Karpas-422 (cell line): ENCODE measurements at places on chromosomes 12 and 14. TPM values are rescaled to one million over a fixed set of nuclear protein-coding genes. Genes with fewer than 3 reads are reported as not detected.

DNA sequence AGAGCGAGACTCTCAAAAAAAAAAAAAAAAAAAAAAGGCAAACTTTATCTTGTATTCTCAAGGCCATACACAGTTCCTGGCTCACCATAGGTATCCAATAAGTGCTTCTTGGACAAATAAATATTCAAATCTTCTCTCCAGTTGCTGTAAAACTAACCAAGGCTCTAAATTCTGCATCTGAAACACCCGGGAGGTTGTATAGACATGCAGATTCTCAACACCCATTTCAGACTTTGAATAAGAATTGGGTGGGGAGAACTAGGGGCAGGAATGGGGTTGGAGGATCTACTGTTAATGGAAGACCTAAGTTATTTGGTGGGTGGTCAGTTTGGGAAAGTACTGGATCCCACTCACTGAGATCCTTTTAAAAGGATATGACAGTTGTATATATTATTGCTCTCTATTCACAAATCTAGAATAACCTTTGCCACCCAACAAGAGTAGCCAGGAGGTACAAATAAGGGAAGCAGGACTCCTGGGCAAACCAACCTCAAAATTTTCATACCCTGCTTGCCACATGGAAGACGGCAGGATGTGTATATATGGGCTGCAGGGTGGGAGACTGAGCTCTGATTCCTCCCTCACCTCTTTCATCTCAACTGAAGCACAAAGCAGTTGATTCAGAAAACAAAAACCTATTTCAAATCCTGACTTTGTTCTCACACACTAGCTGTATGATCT lies 879 bp downstream of the GDF3 start:
- DNase-seq: no peak

DNA sequence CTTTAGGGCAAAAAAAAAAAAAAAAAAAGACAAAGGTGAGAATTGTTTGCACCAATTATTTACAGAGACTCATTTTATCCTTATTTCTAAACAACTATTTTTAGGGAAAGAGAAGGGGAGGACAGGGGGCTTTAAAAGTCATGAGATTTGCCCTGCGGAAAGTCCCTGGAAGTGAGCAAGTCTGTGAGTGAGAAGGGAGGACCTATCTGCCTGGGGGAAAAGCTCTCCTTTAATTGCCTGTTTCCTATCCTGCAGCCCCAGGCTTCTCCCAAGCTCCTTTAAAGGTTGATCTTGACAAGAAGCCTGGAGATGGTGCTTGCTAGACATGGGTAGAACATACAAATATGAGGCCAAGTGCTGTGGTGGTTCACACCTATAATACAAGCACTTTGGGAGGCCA lies 8.3 kb upstream of the CHST11 start:
- no peak for DNase-seq

DNA sequence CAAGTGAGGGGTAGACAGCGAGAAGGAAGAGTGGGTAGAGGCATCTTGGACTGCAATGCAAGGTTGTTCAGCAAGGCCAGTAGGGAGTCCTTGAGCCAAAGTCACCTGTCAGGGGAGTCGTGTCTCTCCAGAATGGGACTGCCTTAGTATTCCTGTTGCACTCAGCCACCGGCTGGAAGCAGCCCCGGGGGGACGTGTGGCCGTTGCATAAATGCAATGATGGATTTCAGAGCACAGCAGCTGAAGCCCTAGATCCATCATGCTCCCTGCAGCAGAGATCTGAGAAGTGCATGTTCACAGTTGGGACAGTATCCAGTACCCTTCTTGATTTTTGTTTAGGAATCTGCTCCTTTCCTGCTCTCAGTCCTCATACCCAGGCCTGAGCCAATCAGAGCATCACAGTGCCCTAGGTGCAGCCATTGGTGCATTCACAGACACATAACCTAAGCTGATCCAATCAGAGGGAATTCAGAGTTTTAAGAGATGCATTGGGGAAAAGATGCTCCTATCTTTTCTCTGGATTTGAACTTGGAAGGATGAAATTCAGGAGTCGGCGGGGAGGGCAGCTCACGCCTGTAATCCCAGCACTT lies 62.9 kb downstream of the HSPB8 start:
- no peak for DNase-seq

DNA sequence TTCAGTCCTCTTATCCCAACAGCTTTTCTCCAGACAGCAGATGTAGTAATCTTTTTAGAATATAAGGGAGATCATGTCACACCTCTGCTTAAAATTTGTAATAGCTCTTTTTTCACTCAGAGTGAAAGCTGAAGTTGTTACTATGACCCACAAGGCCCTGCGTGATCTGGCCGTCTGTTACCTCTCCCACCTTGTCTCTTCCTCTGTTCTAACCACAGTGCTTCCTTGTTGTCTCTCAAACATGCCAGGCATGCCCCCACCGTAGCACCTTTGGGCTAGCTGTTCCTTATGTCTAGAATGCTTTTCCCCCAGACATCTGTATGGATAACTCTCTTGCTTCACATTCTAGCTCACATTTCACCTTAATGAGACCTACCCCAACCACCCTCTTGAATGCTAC lies 6.5 kb downstream of the NECAP1 start:
- no peak for DNase-seq

GRCh38 chr12:119005913-119006312 lies 24.6 kb downstream of the SRRM4 start:
- no peak for DNase-seq

- DNase-seq: no peak
These were observed 178.6 kb downstream of the EFCAB11 start for GRCh38 chr14:89775946-89776345.

GRCh38 chr12:26499979-26500640 lies 304.7 kb downstream of the SSPN start:
- DNase-seq: no peak

- DNase-seq: no peak
These were observed 34.9 kb downstream of the LIMA1 start for GRCh38 chr12:50248411-50248810.

DNA sequence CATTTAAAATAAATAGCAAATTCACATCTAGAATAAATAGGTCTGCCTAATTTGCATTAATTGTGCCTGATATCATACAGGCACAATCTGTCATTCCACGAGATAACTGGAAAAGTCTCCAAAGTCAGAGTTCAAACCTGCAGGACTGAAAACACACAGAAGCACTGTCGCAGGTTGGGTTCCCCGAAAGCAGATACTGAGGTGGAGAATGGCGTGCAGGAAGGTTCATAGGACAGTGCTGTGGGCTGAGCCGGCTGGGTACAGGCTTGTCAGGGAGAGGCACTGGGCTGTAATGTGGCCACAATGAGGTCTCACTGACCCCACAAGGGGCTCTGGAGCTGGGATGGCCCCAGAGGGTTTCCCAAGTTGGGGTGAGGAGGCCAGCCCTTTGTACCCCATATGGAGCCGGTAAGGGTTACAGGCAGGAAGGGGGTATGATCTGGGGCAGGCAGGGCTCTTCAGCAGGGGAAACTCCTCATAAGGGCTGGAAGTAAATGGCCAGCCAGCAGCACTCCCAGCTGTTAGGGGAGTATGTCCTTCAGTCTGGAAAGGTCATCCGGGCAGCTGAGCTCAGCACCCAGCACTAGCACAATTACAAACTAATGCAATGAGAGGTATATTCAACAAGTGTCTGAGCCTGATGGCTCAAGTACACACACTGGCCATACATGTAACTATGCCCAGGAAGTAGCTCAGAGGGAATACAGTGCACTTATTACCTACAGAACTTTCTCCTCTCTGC lies 68.5 kb downstream of the NT5DC3 start:
- no peak for DNase-seq

GRCh38 chr12:49304161-49304560 lies 9.2 kb downstream of the PRPH start:
- DNase-seq: no peak

- no peak for DNase-seq
These were observed 80.7 kb downstream of the RAD51B start for GRCh38 chr14:67900231-67900630.

GRCh38 chr12:6386038-6386437 lies 2.1 kb downstream of the LTBR start:
- DNase-seq: no peak

DNA sequence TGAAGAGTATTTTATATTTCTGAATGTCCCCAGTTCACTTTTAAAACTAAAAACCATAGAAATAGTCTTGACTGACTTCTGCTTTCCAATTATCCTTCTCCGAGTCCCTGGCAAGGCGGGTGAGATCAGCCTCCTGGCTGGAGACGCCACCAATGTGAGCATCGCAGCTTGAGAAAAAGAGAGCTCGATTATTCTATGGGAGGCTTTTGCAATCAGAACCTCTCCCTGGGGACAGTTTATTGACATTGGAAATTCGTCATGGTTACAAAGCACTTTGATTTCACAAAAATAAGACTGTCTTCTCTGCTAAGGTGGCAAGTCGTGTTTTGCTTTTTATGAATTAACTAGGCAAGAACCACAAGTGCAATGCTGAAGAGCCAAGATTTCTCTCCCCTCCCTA lies 23.6 kb upstream of the GPHB5 start:
- no peak for DNase-seq

DNA sequence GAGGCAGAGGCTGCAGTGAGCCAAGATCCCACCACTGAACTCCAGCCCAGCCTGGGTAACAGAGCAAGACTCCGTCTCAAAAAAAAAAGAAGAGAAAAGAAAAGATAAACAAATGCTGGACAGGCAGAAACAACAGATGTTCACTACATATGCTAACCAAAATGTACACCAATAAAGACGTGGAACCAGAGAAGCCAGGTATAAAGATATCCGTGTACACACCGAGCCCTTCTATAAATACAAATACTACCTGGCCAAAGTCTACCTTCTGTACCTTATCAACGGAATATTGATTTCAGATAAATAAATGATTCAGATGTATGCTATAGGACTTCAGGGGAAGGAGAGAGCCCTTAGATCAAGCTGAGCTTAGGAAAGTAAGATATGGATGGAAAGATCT lies 10.8 kb upstream of the KRT8 start:
- DNase-seq: no peak

GRCh38 chr14:66643344-66643743 lies 135.4 kb downstream of the GPHN start:
- DNase-seq: no peak

DNA sequence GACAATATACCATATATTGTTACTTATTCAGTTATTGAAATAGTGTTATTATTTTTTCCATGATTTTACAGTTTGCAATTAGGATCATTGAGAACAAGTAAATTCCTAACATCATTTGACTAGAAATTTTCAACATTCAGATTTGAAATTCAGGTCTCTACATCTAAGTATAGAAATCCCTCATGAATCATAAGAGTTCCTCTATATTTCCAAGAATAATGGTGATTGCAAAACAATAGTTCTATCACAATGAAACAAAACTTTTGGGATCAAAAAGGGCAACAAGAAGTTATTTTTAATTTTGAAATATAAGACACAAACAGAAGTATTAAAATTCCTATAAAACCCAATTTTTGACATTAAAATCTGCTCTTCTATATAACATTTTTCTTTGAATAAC lies 10.8 kb downstream of the CLEC1A start:
- no peak for DNase-seq

DNA sequence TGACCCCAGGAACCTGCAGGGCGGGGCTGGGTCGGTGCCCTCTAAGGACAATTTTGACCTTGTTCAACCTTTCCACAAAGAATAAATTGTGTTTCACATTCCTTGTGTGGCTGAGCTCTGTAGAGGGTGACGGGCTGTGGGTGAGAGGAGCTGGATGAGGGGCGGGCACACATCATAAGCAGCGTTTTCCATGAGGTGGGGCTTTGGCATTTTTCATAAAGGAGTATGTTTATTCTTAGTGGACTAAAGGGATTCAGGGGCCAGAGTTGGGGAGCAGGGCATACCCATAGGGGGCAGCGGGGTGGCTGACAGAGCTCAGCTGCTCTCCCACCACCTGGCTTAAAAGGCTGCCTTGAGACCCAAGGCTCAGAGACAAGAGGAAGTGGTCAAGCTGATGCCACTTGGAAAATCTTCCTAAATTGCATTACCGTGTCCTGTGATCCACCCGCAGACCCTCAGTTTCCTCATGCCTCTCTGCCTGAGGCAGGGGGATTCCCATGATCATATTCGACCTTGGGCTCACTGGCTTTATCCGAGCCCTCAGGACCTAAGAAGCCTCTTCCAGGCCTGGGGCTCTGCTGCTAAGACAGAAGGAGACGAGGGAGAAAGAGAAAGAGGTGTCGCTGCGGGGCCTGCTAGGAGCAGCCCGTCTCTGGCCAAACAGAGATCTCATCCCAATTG lies 11.4 kb downstream of the MMP14 start:
- no peak for DNase-seq

DNA sequence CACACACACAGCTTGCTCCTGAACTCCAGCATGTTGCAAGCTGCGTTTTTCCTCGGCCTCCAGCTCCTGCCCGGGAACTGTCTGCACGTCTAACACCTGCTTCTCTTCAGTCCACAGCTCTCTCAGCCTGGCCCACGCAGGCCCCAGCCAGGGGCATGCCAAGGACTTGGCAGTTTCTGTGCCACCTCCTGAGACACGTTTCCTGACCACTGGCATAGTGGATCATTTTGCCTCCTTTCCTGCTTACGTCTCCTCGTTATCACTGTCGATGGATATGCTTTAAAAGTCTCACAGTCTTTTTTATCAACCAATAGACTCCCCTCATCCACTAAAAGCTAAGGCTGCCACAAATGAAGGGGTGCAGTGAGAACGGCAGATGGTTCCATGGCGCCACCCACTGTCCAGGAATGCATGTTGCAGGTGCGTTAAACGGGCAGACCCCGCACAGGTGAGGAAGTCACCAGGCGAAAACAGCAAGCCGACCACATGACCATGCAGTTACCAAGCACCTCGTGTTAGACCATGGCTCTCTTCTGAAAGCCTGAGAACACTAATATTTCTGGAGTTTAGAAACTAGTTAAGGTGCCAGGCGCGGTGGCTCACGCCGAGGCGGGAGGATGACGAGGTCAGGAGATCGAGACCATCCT lies 14.7 kb upstream of the TEAD4 start:
- peak; percentile 87 for DNase-seq

DNA sequence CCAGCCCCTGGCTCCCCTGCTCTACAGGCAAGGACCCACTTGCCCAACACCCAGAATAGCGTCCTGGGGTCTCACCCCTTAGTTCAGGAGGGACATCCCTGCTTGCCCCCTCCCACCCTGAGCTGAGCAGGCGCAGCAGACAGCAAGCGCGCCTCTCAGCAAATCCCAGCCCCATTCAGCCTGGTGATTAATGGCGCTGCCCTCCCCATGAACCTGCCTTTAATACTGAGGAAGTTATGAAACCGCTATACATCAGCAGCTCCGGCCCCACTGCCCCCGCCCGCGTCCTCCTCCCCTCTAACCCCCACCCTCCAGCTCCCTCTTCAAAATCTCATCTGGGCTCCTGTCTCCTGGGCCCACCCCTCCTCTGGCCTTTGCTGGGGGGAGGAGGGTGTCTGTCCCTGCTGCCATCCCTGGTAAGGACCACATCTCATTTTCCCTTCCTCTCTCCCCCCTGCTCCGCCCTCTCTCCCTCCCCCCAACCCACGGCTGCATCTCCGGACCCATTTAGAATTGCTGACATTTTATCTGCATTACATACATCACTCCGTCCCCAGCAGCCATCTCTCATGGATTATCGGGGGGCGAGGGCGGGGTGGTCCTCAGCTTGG lies 7.1 kb upstream of the SMUG1 start:
- DNase-seq: peak; percentile 80

The BCL2L14 gene
- total RNA-seq: not detected in 2 replicates

The GPR33 gene
- not detected in 2 replicates for total RNA-seq

The SMCO2 gene
- not detected in 2 replicates for total RNA-seq

The CHMP4A gene
- 36.8 and 94.6 TPM in 2 replicates for total RNA-seq

The PTGER2 gene
- total RNA-seq: not detected in 2 replicates

The TAS2R7 gene
- total RNA-seq: 0.47 TPM in 1 of 2 replicates, not detected in the other

The GDF3 gene
- total RNA-seq: not detected in 2 replicates

The ACOT4 gene
- 3.4 and 5.4 TPM in 2 replicates for total RNA-seq

The CYP27B1 gene
- total RNA-seq: 0.86 and 3.5 TPM in 2 replicates

The HPD gene
- total RNA-seq: not detected in 2 replicates

The FOXG1 gene
- total RNA-seq: not detected in 2 replicates

The HSPA2 gene
- 0.15 and 0.22 TPM in 2 replicates for total RNA-seq

The HHIPL1 gene
- total RNA-seq: 0.07 TPM in 1 of 2 replicates, not detected in the other

The NXPH4 gene
- 2.9 and 4.2 TPM in 2 replicates for total RNA-seq
